ENCODE measurements at places on chromosomes 1 and 21.

DNA sequence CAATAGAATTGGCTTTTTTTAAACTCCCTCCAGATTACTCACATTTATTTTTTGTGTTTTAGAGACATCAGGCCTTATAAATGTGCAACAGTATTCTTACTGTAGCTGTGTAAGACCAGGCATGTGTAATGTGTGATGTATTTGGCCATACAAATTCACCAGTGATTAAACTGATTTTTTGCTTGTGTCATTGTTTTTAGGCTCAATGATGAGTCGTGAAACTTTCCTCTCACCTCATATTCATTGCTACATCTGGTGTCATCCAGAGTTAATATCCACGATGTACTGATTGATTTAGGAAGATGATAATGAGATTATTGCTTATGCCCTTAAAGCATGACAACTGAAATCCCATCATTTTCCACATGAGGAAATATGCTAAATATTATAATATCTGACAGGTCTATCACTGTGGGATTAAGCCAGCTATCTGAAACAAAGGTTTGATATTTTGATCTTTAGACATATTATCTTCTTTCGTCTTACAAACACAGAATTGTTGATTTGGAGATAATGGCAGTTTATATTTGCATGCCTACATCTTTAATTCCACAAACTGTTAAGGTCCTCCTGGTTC is 487.9 kb downstream of the PTBP2 start:
- peak; percentile 54 for DNase-seq

GRCh38 chr1:248695451-248696132 is 7.0 kb downstream of the OR14I1 start:
- peak; percentile 49 for DNase-seq

GRCh38 chr1:103790172-103790571 is 40.5 kb downstream of the AMY1C start:
- no peak for DNase-seq

- peak; percentile 80 for DNase-seq
Measured at GRCh38 chr1:42456754-42457089, 379 bp downstream of the PPCS start.

DNA sequence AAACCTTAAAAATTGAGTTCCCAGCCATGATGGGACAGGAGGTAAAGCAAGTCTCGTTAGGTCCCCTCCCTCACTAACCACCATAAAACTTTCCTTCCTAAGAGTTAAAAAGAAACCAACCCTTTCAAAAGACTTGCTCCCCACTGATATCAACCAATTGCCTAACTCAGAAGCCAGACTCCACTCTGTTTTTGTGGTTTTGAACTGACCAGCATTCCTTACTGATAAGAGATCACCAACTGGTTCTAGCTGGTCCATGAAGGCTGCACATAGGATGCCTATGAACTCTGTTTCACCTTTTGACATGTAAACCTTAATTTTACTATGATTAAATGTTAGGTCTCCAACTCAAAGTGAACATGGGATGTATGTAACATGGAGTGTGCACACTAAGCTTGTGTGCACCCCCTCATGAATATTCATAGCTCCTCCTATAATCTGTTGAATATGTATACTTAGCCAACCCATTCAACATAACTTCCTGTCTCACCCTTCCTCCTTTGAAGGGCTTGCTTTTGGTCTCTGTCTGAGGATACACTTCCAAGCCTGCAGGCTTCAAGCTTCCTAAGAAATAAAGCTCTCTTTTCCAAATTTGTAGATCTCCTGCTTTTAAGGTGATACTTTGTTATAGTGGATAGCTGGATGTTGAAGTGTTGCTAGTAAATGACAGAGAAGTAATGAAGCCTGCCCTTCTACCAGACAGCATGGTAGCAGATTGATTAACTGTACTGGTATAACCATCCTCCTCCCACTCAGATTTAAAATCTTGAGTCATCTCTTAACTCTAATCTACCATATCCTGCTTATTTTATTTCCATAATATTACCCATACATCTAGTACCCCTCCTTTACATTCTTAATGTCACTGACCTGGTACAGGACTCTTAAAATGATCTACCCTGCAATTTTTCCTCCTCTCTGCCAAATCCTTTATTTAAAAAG is 95.6 kb downstream of the ZNF644 start:
- peak; percentile 56 for DNase-seq

Measured in GM23248 (cell line).